HFFc6 (cell line): ENCODE measurements at places on chromosomes 2 and 18. TPM values are rescaled to one million over a fixed set of nuclear protein-coding genes. Genes with fewer than 3 reads are reported as not detected.
A peak's percentile ranks its signal among the peaks of the same experiment; 100 is the strongest.

DNA sequence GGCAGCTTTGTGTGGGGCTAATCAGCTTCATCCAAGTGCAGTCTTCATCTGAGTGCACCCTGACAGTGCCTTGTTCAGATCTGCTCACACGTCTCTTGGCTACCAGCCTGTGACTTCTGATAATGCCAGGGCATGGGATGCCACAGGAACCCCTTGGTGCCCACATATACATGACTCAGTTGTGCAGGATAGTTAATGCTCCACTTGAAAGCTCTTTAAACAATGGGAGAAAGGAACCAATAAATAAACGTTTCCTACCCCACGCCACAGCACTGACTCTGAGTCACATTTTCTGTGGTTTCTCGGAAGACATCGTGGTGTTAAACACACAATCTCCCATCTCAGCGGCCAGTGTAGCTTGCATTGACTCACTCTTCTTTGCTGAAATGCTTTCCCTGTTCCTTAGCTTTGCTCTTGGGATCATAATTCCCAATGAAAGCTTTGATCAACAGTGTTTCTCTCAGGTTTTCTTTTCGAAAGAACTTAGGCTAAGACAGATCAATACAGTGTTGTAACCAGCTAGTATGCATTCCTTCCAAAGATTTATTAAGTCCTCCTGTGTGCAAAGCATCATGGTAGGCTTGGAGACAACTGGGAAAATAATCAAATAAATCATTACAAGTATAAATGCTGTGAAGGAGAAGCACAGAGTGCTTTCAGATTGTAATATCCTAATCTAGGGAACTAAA lies 142.0 kb downstream of the COPS8 start:
- DNase-seq: peak; percentile 93

Gene WNT10A
- total RNA-seq: not detected in 3 replicates

DNA sequence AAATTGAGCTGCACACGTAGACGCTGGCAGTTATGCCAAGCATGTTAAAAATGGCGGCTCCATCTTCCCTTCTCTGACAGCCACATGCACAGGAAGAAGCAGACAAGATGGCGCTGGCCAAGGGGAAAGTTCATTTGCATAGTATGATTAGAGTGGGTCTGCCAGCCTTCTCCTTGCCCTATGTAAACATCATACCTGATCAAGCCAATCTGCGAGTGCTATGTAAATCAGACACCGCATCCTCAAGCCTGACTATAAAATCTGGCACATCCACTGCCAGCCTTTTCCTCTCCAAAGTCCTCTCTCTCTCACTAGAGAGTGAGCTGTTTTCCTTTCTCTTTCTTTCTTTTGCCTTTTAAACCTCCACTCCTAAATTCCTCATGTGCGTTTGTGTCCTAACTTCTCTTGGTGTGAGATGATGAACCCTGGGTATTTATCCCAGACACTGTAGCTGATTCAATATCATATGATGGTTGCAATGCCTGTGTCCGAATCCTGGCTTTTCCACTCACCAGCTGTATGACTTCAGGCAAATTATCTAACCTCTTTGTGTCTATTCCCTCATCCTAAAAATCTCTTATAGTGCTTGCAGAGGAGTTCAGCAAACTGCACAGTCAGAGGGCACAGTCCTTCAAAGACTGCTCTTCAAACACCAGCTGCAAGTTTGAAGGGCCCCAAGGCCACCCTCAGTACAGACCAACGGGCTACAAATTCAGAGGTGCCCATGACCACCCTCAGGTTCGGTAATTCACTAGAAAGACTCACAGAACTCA lies 39.3 kb upstream of the ITSN2 start:
- no peak for DNase-seq

Gene MTERF4
- total RNA-seq: 17.0 to 19.5 TPM (median 18.4 TPM) in 3 replicates
